Astrocyte of the spinal cord (primary cell): ENCODE measurements at places on chromosomes 2 and 18.

DNA sequence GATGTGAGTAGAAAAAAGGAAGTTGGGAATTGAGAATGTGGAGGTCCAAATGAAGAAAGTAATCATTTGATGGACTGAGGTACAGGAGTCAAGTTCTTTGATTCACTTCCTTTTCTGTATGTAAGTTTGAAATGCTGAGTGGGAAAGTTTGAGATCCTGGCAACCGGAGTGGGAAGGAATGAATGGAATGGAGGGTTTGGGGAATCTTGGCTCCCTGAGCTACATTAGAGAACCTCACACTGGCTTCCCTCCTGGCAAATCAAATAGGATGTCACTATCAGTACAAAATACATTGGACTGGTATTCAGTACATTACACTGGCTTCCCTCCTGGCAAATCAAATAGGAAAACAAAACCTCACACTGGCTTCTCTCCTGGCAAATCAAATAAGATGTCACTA, 9.8 kb upstream of the RNF138 start:
- DNase-seq = no peak

DNA sequence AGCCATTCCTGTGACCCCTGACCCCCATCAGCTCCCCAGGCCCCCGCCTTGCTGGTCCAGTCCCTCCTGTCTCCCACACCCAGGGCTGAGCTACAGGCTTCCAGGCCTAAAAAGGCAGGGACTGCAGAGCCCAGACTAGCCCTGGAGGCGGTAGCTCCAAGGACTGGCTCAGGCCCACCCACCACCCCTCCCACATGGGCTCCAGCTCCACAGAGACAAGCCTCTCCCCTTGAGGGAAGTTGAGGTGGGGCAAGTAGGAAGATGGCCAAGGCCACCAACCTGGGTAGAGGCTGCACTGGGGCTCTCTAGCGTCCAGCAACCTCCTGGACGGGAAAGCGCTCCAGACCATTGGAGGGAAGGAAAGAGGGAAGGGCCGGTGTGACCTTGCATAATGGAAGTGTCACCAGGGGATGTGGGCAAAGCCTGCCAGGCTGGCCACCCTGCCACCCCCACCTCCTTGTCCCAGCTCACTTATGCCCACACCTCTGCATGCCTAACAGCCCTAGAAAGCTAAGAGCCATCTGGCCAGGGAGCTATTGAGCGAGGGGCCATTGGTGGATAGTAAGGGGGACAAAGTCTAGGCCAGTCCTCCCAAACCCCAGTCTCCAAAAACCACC, 63.1 kb downstream of the TNS1 start:
- no peak for DNase-seq

- no peak for DNase-seq
Measured at GRCh38 chr2:197238043-197238365, 72.6 kb downstream of the ANKRD44 start.

- peak; percentile 14 for DNase-seq
Measured at GRCh38 chr2:127570282-127571250, 35.1 kb downstream of the MYO7B start.

- no peak for DNase-seq
Measured at GRCh38 chr18:24268784-24269550, 128.7 kb downstream of the OSBPL1A start.
